ENCODE measurements at places on chromosomes 6 and 20.

GRCh38 chr6:54899986-54900385 lies 53.4 kb downstream of the FAM83B start:
- DNase-seq: no peak

DNA sequence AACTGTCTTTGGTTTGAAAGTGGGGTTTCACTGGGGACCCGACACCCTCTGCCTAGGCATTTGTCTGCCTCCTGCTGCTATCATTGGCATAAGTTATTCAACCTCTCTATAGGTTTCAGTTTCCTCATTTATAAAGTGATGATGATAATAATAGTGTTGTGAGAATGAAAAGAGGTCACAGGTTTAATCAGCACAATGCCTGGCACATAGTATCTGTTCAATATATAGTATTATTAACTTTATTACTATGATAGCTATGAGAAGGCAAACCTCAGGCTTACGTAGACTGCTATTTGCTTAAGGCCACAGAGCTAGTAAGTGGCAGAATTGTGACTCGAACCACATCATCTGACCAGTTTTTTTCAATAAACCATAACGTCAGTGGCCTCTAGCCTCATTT lies 256.8 kb downstream of the CDKAL1 start:
- DNase-seq: no peak

- DNase-seq: peak; percentile 49
These were observed at the start of gene KIAA0408 for GRCh38 chr6:127459231-127459641. Gene KIAA0408, minus strand, starts transcription at chr6:127459389. Its CDS starts 5,408 bp downstream, at chr6:127453981.

GRCh38 chr20:61597996-61598395 lies 345.9 kb downstream of the CDH4 start:
- no peak for DNase-seq

Measured in NCI-H524 (cell line).